CD4-positive, alpha-beta T cell (primary cell): ENCODE measurements at places on chromosomes 13 and 19.
A peak's percentile ranks its signal among the peaks of the same experiment; 100 is the strongest.

DNA sequence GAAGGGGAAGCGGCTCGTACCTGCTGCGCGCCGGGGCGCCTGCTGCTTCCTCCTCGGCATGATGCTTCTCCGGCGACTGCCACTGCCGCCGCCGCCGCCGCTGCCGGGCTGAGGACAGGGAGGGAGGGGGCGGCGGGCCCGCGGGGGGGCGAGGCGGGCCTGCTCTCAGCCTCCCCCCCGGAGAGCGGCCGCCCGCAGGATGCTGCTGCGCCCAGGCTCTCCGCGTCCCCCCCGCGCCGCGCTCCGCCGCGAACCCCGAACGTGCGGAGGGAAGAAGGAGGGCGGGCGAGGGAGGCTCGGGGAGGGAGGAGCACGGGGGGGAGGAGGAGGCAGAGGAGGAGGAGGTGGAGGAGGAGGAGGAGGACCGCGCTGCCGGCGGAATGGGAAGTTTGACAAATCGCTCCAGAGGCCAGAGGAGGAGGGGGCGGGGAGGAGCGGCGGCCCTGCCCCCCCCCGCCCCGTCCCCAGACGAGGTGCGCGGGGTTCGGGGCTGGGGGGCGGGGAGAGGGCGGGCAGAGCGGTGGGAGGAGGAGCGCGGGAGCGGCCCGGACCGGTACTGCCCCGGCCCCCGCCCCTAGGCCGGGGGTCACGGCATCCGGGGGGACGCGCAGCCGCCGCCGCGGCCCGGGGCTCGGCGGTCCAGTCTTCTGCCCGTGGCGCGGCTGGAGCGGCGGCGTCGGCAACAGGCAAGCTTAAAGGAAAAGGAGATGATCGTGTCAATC, at the start of gene TSHZ3:
Gene TSHZ3 (minus strand): TSS at position 277 of the 722 bp plus-strand sequence. CDS start 217 bp downstream, at position 60.
- DNase-seq, result no peak

DNA sequence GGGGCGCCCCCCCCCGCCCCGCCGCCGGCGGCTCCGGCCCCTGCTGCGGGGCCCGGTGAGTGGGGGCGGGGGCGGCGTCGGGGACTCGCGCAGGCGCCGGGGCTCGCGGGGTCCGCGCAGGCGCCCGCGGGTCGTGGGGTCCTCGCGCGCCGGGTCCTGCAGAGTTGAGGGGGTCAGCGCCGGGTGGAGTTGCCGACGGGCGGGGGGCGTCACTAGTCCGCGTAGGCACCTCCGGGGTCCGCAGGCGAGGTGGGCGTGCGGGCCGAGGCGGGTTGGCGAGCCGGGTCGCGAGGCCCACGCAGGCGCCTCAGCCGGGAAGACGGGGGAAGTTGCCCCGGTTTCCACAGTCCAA, 365 bp downstream of the PPP6R1 start:
- peak; percentile 35 for DNase-seq

- DNase-seq, result no peak
Measured at GRCh38 chr19:46591870-46592269, 9.3 kb upstream of the CALM3 start.

DNA sequence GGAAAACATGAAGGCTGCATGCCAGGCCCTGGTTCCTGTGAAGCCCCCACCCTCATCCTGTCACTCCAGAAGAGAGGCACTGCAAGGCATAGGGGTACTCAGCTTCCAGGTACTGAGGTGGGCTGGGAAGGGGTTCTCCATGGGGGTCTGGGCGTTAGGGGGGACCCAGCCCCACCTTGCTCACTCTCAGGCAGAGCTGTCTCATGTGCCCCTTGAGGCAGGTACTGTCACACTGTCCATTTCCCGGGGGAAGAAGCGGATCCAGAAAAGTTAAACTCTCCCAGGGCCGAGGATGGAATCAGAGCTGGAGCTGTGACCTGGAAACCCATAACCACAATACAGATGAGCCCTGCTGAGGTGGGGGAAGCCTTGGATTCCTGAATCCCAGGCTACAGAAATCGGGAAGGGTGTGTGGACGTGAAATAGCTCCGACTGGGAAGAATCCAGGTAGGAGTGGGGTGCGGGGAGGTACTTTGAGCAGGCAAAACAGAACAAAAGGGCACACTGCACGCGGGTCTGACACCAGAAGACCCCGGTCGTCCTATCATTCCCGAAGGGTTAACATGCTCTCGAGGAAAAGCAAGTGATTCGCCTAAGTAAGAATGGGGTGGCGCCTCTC, 540 bp upstream of the USE1 start:
- DNase-seq, result peak; percentile 28

GRCh38 chr19:9914001-9914314, 22.4 kb downstream of the OLFM2 start:
- no peak for DNase-seq

DNA sequence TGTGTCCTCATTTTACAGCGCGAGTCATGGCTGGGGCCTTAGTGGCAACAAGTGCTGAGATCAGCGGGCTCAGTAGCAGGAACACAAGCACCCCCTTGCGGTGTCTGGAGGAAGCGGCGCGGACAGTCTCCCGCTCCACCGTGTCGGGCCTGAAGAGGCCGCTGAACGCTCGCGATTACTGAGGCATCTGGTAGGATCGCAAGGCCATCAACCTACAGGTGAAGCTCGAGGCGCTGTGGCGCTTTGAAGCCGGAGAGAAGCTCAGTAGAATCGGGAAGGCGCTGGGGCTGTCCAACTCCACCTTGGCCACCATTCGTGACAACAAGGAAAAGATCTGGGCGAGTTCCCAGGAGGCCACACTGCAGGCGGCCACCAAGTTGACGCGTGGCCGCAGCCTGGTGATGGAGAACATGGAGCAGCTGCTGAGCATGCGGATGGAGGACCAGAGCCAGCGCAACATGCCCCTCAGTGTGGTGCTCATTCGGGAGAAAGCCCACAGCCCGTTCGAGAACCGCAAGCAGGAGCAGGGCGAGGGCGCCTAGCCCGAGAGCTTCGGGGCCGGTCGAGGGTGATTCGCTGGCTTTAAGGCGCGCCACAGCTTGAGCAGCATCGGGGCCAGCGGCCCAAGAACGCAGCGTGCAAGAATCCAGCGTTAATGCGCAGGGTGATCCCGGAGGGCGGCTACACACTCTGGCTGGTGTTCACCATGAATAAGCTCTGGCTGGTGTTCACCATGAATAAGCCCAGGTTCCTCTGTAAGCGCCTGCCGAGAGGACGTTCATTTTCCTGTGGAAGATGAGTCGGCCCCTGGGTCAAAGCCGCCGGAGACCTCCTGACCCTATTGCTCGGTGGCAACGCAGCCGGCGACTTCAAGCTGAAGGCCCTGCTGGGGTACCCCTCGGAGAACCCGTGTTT, 8.3 kb upstream of the MZF1 start:
- peak; percentile 89 for DNase-seq

DNA sequence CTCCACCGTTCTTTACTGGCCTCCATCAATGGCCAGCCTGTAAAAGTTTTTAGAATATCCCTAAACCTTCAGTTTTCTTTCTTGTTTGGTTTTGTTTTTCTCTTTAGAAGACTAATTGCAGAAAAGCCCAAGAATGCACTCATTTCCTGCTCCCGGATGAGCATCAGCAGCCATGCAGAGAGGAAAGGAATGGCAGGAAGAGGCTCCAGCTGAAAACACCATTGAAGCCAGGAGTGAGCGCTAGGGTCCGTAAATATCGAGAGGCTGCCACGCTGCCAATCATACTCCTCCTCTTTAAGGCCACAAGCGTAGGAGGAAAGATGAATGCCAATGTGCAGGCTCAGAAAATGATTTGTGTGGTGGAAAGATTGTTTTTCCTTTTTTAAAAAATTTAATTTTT, 57.4 kb upstream of the UBE2L5 start:
- DNase-seq, result no peak

- no peak for DNase-seq
Measured at GRCh38 chr13:52411629-52412028, 5.7 kb upstream of the THSD1 start.

DNA sequence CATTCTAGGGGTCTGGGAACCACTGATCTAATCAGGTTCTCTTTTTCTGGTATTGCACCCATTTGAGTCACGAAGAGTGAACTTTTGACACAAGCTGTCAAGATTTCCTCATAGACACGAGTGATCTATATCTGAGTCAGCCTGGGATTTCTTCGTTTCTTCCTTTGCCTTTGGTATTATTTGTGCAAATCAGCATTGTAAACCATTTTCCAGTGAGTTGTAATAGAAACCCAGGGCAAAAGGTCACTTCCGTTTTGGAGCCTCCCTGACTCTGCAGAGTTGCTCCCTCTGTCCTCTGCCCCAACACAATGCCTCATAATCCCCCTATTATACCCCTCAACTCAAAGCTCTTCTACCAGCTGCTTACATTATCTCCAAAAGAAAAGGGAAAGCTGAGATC, 615.1 kb downstream of the EFNB2 start:
- DNase-seq, result no peak

DNA sequence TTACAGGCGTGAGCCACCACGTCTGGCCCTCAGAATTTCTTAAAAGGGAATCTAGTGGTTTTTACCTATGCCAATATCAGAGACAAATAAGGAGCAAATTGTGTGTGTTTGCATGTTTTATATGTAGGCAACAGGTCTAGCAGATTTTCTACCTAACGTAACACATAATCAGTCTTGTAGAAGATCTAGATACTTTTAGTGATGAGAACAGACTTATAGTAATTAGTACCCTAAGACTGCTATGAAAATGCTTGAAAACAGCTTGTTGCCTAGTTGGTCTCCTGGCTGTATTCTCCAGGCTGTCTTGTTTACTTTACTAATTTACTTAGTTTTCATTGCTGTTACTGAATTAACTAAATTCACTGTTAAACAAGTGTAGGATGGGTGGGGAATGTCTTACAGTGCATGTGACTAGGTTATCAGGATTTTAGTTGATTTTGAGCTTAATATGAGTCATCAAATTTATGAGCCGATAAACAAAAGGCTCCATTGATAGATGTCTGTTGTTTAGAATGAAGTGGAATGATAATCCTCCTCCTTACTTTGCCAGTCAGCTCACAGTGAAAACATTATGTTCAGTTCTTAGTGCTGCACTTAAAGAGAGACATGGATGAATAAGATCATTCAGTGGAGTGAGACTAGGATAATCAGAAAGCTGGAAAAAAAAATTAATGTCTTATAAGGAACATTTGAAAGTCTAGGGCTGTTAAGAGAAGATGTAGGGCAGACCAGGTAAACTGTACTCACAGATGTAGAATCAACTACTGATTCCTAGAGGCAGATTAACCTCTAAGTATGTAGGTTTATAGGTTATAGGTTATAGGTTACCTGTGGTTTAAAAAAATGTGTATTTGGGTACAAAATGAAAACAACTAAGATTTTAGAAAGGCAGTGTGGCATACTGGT, 22.4 kb downstream of the GTF2F2 start:
- DNase-seq, result no peak

DNA sequence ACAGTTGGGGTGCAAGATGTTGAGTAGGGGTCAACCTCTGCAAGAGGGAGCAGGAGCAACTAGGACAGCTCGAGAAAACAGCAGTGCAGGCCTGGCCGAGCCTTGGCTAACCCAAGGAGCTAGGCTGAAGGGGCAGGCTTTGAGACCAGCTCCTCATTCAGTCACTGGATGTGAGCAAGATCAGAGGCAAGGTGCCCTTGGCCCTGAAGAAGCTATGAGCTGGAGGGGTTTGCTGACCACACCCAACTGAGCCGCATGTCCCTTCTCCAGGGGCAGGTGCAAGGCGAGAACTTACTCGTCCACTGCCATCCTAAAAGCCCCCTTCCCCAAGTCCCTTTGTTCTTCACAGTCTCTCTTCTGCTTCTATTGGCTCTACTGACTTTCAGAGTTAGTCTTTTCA, 126.1 kb upstream of the UBL3 start:
- no peak for DNase-seq

DNA sequence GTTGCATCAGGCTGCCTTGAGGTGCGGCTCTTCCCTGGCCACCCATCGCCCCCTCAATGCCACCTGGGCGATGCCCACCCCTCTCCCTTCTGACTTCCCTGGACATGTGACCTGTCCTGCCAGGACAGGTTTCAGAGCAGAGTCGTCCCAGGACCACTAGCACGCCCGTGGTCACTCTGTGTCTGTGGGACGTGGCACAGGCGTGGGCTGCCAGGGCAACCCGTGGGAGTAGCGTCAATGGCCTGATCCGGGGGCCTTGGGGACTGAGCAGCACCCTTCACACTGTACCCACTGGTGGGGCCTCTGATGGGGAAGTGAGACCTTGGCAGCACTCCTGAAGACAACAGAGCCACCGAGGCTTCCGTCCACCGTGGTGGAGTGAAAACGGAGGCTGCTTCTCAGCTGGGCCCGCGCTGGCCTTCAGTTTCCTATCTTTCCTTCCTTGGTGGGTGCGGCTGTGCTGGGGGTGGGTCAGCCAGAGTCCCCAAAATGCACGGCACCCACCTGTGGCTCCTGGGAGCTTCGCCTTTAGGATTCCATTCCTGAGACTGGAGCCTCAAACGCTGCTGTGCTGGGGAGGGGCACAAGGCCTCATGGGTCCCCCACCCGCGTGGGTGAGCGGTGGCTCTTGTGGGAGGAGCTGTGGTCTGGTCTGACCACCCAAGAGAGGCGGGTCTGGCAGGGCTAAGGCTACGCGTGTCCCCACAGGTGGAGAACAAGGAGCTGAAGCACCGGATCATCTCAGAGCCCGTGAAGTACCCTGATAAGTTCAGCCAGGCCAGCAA, 26.7 kb upstream of the TMEM255B start:
- no peak for DNase-seq

DNA sequence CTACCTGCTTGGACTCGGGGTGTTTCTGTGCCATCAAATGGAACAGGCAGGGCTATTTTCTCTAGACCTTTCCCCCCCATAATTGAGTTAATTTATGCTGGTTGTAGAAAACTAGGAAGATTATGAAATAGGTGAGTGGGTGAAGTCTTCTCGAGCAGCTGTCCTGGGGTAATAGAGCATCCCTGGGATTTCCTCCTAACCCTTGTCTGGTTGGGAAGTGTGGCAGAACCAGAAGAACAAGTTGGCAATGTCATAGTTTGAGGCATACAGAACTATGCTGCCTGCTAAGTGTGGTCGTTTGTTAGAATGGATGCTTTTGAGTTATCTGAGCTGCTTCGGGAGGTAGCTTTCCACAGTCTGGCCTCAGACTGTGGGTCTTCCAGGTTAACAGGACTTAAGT, 3.7 kb downstream of the GATAD2A start:
- DNase-seq, result no peak

GRCh38 chr19:13190781-13191540, 40.8 kb downstream of the IER2 start:
- no peak for DNase-seq

DNA sequence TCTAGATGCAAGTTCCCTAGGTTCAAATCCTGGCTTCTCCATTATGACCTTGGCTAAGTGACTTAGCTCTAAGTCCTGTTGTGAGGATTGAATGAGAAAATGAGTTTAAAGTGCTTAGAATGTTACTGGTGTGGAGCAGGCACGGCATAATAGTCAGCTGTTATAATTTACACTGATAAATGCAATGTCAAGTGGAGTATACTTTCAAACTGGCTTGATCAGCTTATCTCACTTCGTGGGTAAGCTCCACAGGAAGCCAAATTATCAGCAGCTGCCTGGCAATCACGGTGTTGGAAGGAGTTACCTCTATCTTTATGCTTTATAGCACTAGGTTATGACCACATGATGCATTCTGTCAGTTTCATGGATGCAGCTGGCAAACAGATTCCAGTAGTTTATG, 272.8 kb downstream of the OLFM4 start:
- no peak for DNase-seq
